ENCODE measurements at places on chromosomes 3 and 15.

DNA sequence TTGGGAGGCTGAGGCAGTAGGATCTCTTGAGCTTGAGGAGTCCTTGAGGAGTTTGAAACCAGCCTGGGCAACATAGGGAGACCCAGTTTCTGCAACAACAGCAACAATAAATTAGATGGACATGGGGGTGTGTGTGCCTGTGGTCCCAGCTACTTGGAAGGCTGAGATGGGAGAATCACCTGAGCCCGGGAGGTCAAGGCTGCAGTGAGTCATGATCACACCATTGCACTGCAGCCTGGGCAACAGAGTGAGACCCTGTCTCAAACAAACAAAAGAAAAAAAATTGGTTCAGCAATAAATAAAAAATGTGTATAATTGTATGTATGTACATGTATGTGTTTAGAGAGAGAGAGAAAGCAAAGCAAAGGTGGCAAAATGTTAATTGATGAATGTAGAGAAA, 83.1 kb downstream of the PDE8A start:
- DNase-seq = no peak

DNA sequence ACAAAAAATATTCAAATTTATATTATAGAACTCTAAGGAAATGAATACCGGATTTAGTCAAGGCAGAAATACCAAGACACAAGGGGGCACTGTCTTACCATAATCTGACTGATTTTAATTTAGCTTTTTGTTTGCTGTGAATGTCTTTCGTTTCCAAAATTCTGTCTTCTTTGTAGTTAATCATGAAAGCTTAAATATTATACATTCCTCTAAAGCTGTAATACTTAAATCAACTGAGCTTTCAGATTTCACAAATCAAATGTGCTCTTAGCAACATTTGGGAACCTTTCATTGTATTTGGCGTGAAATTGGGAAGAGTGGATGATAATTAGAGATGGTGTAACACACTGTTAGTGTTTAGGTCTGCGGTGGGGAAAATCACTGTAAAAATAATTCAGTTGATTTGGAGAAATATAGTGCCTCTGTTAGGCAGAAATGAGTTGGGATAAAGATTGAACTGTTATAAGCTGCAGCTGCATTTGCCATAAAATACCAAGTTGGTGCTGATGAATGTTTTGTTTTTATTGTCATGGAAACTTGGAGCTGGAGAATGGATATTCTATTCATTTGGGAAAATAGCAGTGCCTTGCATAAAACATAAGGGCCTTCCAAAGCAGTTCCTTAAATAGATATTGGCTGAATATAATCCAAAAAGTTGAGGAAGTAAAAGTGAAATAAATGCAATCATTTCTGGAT, 228.2 kb downstream of the TCF12 start:
- DNase-seq = no peak

- DNase-seq = no peak
Observed at GRCh38 chr3:188667926-188668325, 503.8 kb upstream of the TPRG1 start.

- no peak for DNase-seq
Observed at GRCh38 chr3:169460035-169460434, 203.5 kb downstream of the MECOM start.

- no peak for DNase-seq
Observed at GRCh38 chr15:38111070-38111469, 141.6 kb upstream of the SPRED1 start.

GRCh38 chr3:102536456-102536855, 101.6 kb downstream of the ZPLD1 start:
- DNase-seq = peak; percentile 23

DNA sequence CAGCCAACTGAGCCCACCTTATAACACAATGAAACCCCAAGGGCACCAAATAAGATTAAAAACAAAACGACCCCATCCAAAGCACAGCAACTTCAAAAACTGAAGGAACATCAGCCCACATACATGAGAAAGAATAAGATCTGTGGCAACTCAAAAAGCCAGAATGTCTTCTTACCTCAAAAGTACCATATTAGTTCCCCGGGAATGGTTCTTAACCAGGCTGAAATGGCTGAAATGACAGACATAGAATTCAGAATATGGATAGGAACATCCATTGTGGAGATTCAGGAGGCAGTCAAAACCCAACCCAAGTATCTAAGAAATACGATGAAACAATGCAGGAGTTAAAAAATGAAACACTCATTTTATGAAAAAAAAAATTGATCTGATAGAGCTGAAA, 222.3 kb downstream of the SCAPER start:
- no peak for DNase-seq

DNA sequence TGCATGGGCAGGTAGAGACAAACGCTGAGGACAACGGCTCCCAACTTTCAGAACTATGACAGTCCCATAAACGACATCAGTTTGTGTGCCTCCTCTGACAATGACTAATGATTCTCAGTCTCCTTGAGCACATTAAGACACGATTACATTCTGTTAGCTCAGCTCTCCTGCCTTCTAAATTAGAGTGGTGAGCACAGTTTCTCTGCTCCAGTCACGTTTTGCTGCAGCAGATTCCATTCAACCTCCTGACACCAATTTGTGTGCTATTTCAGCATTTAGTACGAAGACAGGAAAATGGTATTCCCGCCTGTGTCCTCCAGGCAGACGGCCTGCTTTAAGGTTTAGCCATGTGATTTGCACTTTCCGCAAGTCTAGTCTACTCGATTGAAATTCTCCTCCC, 458.4 kb upstream of the CFAP20DC start:
- no peak for DNase-seq

GRCh38 chr3:188151438-188151837, 2.5 kb upstream of the LPP start:
- DNase-seq = no peak

GRCh38 chr3:60188803-60189202, 1062.4 kb downstream of the FHIT start:
- no peak for DNase-seq

DNA sequence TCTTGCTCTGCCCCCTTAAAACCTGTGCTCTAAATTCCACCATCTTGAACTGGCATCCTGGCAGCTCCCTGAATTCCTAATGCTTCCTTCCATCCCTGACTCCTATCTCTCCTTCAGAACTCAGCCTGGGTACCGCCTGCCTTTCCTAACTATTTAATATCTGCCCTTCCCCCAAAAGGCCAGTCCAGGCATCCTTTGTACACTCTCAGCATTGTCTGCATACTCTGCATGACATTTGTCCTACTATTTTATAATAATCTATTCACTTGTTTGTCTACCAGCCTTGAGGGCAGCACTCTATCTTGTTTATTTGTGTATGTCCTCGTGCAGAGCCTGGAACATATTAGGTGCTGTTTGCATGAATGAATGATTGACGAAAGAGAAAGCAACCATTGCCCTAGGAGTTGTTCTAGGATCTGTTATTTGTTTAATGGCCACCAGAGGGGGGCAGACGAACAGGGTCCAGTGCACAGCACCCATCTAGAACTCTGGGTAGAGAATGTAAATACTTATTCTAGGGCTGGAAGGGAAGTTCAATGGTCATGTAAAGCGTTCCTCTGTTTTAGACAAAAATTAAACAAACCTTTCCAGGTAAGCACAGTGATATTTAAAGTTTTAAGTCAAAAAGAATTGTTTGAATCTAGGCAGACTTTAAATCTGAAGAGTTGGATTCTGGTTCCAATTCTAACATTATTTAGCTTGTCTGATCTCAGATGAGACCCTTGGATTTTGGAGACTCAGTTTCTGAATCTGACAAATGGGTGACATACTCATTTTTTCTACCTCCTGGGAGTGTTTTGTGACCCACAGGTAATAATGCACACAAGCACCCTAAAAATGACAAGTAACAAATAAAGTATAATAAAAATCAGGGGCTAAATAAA, 125.8 kb upstream of the GALNT15 start:
- peak; percentile 0 for DNase-seq

GRCh38 chr3:153572654-153573053, 410.6 kb downstream of the RAP2B start:
- DNase-seq = no peak

DNA sequence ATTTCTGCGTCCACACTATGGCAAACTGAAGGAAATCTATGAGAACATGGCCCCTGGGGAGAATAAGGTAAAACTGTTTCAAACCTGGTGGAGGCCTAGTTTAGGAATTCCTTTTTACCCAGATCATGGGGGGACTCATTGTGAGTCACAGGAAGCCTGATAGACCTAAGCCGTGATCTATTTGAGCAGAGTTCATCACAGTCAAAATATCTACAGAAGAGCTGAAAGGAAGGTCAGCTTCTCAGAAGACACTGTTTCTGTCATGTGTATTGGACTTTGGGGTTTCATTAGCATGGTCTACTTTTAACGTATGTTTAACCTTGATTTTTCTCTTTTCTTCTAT, 1.3 kb downstream of the PSMD2 start:
- DNase-seq = no peak

GRCh38 chr3:25744470-25744869, 38.8 kb downstream of the NGLY1 start:
- no peak for DNase-seq

DNA sequence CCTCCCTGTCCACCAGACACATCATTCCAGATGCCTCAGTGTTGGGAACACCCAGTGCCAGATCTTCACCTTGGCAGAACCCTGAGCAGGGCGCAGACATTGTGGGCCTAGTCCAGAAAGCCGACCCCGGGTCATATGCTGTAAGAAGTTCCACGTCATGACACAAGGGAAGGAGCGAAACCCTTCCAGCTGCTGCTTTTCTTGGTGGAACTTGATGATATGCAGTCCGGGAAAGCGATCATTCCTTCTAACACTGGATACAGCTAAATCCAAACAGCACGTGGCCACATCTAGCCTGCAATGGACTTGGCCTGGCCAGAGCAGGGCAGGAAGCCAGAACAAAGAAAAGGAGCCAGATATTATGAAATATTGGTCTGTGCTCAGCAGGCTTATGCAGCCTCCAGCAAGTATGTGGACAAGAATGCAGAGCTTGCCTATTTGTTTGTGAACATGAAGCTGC, 22.0 kb downstream of the GASK1A start:
- DNase-seq = no peak

DNA sequence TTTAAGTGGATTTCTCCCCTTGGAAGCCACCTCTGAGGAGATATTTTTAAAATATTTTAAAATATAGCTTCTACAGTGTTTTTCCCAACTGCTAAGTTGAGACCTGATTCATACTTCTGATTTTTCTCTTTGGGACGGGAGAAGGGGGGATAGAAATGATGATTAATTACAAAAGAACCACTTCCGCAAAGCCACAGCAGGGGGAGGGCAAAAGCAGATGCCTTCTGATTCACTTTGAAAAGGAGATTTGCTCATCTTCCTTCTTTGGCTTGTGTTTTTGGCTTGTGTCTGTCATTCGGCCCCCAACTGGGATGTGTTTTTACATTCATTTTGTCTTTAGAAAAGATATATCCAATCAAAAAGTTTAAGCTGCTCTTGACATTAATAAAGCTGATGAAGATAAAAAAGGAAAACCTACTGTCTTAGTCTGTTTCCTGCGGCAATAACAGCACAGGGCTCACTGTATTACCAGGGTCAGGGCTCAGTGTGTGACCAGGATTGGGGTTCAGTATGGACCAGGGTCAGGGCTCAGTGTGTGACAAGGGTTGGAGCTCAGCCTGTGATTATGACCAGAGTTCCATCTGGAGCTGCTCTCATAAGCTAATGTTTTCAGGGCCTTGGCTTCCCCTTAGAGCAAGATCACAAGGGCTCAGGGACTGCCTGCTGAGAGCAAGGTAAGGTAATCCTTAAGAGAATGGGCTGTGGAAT, 223.2 kb downstream of the MTHFS start:
- DNase-seq = no peak

GRCh38 chr3:73926360-73927202, 301.8 kb upstream of the PDZRN3 start:
- DNase-seq = no peak

DNA sequence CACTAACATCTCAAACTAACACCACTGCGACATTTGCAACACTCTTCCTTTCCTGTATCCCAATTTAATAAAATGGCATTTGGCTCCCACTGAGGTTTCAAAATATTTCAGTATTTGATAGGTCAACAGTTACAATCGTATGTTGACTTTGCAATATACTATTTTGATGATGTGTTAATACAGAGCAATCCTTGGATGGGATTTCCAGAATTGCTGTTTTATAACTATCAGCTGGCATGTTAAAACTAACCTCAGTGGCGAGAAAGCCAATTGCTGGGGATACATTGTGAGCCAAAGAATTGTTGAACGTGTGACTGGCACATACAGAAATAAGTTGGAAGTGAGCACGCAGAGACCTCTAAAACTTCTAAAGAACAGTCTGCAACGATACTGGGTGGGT, 226.1 kb upstream of the LYSMD4 start:
- DNase-seq = no peak

- no peak for DNase-seq
Observed at GRCh38 chr3:186782542-186783057, 777 bp upstream of the EIF4A2 start.

- peak; percentile 1 for DNase-seq
Observed at GRCh38 chr15:94327356-94327936, 96.1 kb downstream of the MCTP2 start.

DNA sequence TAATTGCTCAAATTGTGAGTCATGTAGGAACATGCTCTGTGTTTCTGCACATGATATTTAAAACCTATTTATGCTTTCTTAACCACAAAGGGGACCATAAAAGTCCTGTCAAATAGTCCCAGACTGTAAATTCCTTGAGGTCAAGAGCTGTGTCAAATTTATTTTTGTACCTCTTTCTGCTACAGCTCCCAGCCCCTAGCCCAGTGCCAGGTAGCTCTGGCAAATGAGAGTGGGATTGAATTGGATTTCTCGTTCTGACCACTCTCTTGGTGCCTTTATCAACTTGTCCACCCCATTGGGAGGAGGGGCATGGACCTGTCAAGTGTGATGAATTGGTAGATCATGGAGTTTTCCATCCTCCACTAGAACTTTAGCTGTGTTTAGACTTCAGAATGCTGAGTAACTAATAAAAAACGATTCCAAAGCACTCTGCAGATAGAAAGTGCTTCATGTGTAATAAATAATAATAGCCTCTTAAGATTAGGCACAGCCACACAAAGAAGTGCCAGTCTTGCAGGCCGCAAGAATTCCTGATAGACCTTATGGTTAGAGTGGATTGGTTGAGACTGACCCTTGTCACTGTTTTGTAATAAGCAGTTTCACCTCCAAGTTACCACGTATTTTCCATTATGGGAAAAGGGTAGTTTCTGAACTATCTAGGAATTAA, 120.4 kb downstream of the LPP start:
- no peak for DNase-seq

GRCh38 chr3:27616031-27616430, 106.1 kb downstream of the EOMES start:
- no peak for DNase-seq

DNA sequence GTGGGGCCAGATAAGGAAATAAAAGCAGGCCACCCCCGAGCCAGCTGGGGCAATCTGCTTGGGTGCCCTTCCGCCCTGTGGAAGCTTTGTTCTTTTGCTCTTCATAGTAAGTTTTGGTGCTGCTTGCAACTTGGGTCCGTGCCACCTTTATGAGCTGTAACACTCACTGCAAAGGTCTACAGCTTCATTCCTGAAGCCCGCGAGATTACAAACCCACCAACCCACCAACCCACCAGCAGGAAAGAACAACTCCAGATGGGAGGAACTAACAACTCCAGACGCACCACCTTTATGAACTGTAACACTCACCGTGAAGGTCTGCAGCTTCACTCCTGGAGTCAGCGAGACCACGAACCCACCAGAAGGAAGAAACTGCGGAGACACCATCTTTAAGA, 84.2 kb upstream of the ARRDC4 start:
- DNase-seq = no peak

GRCh38 chr3:49536875-49537533, 17.3 kb upstream of the BSN start:
- DNase-seq = no peak

Measured in NCI-H1930 (cell line).